ENCODE measurements at places on chromosomes 7 and 10.

GRCh38 chr10:61902445-61903220 lies 1.1 kb downstream of the ARID5B start:
- no peaks in the 10 kb centered on the region for H3K27me3 ChIP-seq
- peak; percentile 49 for DNase-seq
- peak overlapping the region; percentile 94 for H3K4me3 ChIP-seq
- H3K4me1 ChIP-seq, result peaks cover 43% of the 10 kb centered on the region
- H3K36me3 ChIP-seq, result peaks cover 12% of the 10 kb centered on the region

DNA sequence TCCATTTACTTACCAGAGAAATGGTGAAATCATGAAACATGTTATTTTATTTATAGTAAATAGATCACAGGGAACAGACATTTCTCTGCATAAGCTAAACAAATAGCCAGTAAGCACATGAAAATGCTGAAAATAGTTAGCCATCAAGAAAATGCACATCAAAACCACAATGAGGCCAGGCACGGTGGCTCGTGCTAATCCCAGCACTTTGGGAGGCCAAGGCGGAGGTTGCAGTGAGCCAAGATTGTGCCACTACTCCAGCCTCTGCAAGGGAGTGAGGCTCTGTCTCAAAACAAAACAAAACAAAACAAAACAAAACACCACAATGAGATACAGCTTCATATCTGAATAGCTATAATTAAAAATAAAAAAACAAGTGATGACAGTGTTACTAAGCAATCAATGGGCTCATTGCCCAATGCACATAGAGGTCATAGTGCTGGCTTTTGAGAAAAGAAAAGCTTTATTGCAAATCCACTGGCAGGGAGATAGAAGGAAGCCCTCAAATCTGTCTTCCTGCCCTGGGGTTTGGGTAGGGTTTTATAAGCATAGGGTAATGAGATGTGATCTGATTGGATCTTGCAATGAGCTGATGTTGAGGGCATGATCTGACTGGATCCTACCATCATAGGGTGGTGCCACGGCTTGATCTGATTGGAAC lies 16.2 kb downstream of the CSTF2T start:
- H3K4me1 ChIP-seq, result peaks cover 2% of the 10 kb centered on the region
- H3K4me3 ChIP-seq, result no peak overlapping the region
- no peak for DNase-seq
- H3K27me3 ChIP-seq, result peaks cover 25% of the 10 kb centered on the region
- H3K36me3 ChIP-seq, result no peaks in the 10 kb centered on the region

GRCh38 chr7:157392256-157393037 lies 55.6 kb downstream of the DNAJB6 start:
- H3K36me3 ChIP-seq, result peaks cover 21% of the 10 kb centered on the region
- peaks cover 29% of the 10 kb centered on the region for H3K4me1 ChIP-seq
- H3K27me3 ChIP-seq, result no peaks in the 10 kb centered on the region
- DNase-seq, result no peak
- peak overlapping the region; percentile 36 for H3K27ac ChIP-seq

DNA sequence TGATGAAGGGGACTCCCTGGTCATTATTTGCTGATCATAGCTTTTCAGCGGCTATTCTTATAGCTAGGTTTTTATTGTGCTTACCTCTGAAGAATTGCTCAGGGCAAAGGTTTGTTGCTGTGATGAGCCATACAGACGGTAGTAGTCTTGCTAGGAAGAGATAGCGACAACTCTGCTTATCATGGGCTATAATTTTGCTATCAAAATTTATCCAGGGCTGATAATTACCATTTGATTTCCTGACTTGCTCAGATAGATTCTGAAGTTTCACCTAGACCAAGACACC lies 103.9 kb downstream of the CFAP58 start:
- H3K27me3 ChIP-seq, result peaks cover 11% of the 10 kb centered on the region
- H3K36me3 ChIP-seq, result no peaks in the 10 kb centered on the region
- DNase-seq, result no peak
- no peaks in the 10 kb centered on the region for H3K4me1 ChIP-seq
- no peak overlapping the region for H3K4me3 ChIP-seq

- no peak overlapping the region for H3K4me3 ChIP-seq
- peaks cover 8% of the 10 kb centered on the region for H3K27me3 ChIP-seq
- H3K4me1 ChIP-seq, result peaks cover 6% of the 10 kb centered on the region
- peaks cover 3% of the 10 kb centered on the region for H3K36me3 ChIP-seq
- DNase-seq, result no peak
Observed at GRCh38 chr7:105838627-105839231, 37.7 kb downstream of the ATXN7L1 start.

DNA sequence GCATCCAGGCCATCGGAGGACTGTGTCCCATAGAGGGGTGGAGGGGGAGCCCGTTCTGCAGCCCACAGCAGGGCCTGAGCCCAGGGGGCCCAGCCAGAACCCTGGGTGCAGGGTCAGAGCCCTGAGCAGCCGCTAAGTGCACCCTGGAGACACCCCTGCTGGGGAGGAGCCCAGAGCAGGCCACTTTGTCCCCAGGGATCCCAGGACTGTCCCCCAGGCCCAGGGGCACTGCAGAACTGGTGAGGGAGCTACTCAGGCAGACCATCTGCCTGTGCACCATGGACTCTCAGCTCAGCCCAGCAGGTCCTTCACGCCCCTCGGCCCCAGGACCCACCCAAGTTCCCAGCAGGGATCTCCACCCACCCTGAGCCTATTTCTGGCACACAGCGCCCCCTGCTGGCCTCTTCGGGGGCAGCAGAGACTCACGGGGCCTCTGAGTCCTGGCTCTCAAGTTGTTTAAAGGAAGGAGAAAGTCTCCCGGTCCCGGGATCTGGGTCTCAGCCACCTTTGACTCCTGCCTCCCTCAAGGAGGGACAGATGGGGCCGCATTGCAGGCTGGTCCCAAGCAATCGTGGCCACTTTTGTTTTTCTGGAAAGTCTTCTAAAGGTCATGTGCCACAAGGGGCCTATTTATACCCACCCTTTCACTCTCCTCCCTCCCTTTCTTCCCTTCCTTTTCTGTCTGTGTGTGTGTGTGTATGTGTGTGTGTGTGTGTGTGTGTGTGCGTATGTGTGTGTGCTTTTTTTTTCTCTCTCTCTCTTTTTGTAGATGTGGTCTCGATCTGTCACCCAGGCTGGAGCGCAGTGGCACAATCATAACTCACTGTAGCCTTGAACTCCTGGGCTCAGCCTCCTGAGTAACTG lies 90.3 kb downstream of the MYL10 start:
- no peak overlapping the region for H3K4me3 ChIP-seq
- no peaks in the 10 kb centered on the region for H3K4me1 ChIP-seq
- DNase-seq, result peak; percentile 29
- no peaks in the 10 kb centered on the region for H3K36me3 ChIP-seq
- no peaks in the 10 kb centered on the region for H3K27me3 ChIP-seq
- no peak overlapping the region for H3K27ac ChIP-seq

GRCh38 chr7:98420966-98421612 lies 20.2 kb upstream of the BAIAP2L1 start:
- no peaks in the 10 kb centered on the region for H3K36me3 ChIP-seq
- H3K4me3 ChIP-seq, result no peak overlapping the region
- no peaks in the 10 kb centered on the region for H3K27me3 ChIP-seq
- DNase-seq, result peak; percentile 36
- no peaks in the 10 kb centered on the region for H3K4me1 ChIP-seq

- H3K4me1 ChIP-seq, result peaks cover 6% of the 10 kb centered on the region
- H3K4me3 ChIP-seq, result no peak overlapping the region
- peaks cover 28% of the 10 kb centered on the region for H3K27me3 ChIP-seq
- H3K27ac ChIP-seq, result no peak overlapping the region
Observed at GRCh38 chr10:43735907-43736306, 87.2 kb upstream of the ZNF32 start.

DNA sequence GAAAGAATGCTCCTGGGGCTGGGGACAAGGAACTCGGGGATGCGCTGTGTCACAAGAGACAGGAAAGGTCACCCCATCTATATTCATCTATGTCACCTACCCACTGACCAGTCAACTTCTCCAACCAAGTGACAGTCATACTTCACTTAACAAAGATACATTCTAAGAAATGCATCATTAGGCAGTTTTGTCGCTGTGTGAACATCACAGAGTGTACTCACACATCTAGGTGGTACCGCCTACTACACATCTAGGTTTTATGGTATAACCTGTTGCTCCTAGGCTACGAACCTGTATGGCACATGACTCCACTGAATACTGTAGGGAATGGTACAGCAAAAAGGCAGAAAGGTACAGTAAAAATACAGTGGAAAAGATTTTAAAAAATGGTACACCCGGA lies 3.8 kb upstream of the ADAM12 start:
- peaks cover 4% of the 10 kb centered on the region for H3K4me1 ChIP-seq
- H3K27me3 ChIP-seq, result peaks cover 15% of the 10 kb centered on the region

- no peaks in the 10 kb centered on the region for H3K36me3 ChIP-seq
- peaks cover 14% of the 10 kb centered on the region for H3K27me3 ChIP-seq
- no peak overlapping the region for H3K27ac ChIP-seq
- H3K4me3 ChIP-seq, result no peak overlapping the region
- no peaks in the 10 kb centered on the region for H3K4me1 ChIP-seq
- DNase-seq, result no peak
Observed at GRCh38 chr10:103535595-103535994, 42.1 kb downstream of the NEURL1 start.

GRCh38 chr7:46900312-46901263 lies 681.3 kb downstream of the TNS3 start:
- no peak for DNase-seq
- no peaks in the 10 kb centered on the region for H3K27me3 ChIP-seq
- H3K27ac ChIP-seq, result no peak overlapping the region
- H3K36me3 ChIP-seq, result no peaks in the 10 kb centered on the region

DNA sequence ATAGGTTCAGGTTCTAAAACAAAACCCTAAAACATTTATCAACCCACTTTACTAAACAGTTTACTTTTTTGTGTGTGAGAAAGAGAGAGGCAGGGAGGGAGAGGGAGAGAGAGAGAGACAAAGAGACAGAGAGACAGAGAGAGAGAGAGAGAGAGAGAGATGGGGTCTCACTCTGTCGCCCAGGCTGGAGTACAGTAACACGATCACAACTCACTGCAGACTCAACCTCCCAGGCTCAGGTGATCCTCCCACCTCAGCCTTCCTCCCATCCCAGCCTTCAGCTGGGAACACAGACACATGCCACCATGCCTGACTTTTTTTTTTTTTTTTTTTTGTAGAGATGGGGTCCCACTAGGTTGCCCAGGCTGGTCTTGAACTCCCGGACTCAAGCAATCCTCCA lies 52.9 kb downstream of the PARD3 start:
- H3K27me3 ChIP-seq, result no peaks in the 10 kb centered on the region
- H3K36me3 ChIP-seq, result no peaks in the 10 kb centered on the region
- no peaks in the 10 kb centered on the region for H3K4me1 ChIP-seq
- no peak overlapping the region for H3K27ac ChIP-seq
- no peak overlapping the region for H3K4me3 ChIP-seq

GRCh38 chr10:13882119-13882711 lies 295.4 kb downstream of the PRPF18 start:
- no peaks in the 10 kb centered on the region for H3K36me3 ChIP-seq
- peaks cover 8% of the 10 kb centered on the region for H3K27me3 ChIP-seq
- H3K27ac ChIP-seq, result no peak overlapping the region
- DNase-seq, result no peak

DNA sequence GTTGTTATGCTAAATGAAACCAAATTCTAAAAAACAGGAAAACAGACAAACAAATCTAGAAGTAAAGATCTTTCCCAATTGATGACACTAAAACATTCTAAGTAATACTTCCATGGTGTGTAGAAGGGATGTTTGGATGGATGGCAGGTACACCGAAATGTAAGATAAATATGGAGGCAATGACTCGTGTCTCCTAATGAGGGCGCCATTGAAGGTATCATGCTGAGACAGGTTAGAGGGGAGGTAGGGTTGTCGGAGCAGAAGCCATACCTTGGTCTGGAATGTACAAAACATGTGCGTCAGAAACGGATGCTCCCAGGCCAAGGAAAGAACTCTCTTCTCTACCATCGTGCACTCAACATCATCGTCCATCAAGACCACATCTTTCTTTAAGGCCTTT lies 101.4 kb downstream of the PRKCQ start:
- H3K27me3 ChIP-seq, result no peaks in the 10 kb centered on the region
- peaks cover 49% of the 10 kb centered on the region for H3K4me1 ChIP-seq
- no peak overlapping the region for H3K27ac ChIP-seq
- H3K4me3 ChIP-seq, result no peak overlapping the region
- H3K36me3 ChIP-seq, result peaks cover 83% of the 10 kb centered on the region

GRCh38 chr7:99173787-99174186 lies 29.9 kb upstream of the SMURF1 start:
- H3K27me3 ChIP-seq, result peaks cover 10% of the 10 kb centered on the region
- no peak for DNase-seq

GRCh38 chr7:11210374-11210773 lies 236.7 kb downstream of the PHF14 start:
- H3K27ac ChIP-seq, result no peak overlapping the region
- no peaks in the 10 kb centered on the region for H3K36me3 ChIP-seq
- H3K27me3 ChIP-seq, result no peaks in the 10 kb centered on the region
- H3K4me1 ChIP-seq, result peaks cover 3% of the 10 kb centered on the region
- no peak overlapping the region for H3K4me3 ChIP-seq
- DNase-seq, result no peak

- no peaks in the 10 kb centered on the region for H3K36me3 ChIP-seq
- no peak for DNase-seq
- H3K4me1 ChIP-seq, result no peaks in the 10 kb centered on the region
- H3K27me3 ChIP-seq, result no peaks in the 10 kb centered on the region
Observed at GRCh38 chr10:61529208-61529607, 76.0 kb upstream of the TMEM26 start.

- no peak overlapping the region for H3K4me3 ChIP-seq
- peaks cover 6% of the 10 kb centered on the region for H3K4me1 ChIP-seq
- H3K27me3 ChIP-seq, result peaks cover 18% of the 10 kb centered on the region
- no peak overlapping the region for H3K27ac ChIP-seq
- H3K36me3 ChIP-seq, result no peaks in the 10 kb centered on the region
Observed at GRCh38 chr7:106595922-106596321, 65.0 kb downstream of the CCDC71L start.

- H3K27me3 ChIP-seq, result peaks cover 3% of the 10 kb centered on the region
- H3K36me3 ChIP-seq, result no peaks in the 10 kb centered on the region
- no peak for DNase-seq
- no peak overlapping the region for H3K27ac ChIP-seq
Observed at GRCh38 chr7:28469562-28469961, 57.2 kb downstream of the CREB5 start.

- H3K36me3 ChIP-seq, result no peaks in the 10 kb centered on the region
- no peaks in the 10 kb centered on the region for H3K4me1 ChIP-seq
- no peak overlapping the region for H3K4me3 ChIP-seq
- no peaks in the 10 kb centered on the region for H3K27me3 ChIP-seq
Observed at GRCh38 chr7:141462958-141463357, 88.3 kb upstream of the AGK start.

DNA sequence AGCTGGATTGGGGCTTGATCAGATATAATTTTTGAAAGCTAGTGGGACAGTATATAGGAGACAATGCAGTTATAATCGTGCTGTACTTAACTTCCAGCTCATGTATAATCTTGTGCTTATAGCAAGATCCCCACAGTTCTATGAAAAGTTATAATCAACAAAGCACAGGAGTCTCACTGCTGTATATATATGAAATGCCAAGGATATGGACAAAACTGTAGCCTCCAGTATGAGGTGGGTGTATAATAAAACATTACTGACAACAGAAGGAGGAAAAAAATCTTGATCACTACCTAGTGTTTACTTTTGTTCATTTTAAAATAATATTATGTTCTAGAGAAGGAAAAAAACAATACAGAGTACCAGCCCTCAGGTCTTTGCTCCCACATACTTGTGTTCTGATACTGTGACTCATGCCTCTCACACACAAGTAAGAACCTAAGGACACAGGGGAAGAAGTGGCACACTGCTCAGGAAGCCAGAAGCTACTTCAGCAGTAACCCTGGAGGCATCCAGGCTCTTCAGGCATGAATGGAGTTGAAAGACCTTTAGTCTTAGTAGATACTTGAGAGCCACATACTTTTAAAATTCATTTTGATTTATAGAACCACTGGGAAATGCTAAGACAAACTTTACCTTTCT lies 265.7 kb upstream of the IMMP2L start:
- H3K36me3 ChIP-seq, result no peaks in the 10 kb centered on the region
- H3K27ac ChIP-seq, result no peak overlapping the region
- H3K4me3 ChIP-seq, result no peak overlapping the region

All from T-helper 2 cell treated with Interferon-gamma antibody and Interleukin-4, amounts not matched to agents 5 μg/mL and 100 μg/mL, for 36 hours (primary cell).